ENCODE measurements at places on chromosomes 16 and 17.
A peak's percentile ranks its signal among the peaks of the same experiment; 100 is the strongest.

DNA sequence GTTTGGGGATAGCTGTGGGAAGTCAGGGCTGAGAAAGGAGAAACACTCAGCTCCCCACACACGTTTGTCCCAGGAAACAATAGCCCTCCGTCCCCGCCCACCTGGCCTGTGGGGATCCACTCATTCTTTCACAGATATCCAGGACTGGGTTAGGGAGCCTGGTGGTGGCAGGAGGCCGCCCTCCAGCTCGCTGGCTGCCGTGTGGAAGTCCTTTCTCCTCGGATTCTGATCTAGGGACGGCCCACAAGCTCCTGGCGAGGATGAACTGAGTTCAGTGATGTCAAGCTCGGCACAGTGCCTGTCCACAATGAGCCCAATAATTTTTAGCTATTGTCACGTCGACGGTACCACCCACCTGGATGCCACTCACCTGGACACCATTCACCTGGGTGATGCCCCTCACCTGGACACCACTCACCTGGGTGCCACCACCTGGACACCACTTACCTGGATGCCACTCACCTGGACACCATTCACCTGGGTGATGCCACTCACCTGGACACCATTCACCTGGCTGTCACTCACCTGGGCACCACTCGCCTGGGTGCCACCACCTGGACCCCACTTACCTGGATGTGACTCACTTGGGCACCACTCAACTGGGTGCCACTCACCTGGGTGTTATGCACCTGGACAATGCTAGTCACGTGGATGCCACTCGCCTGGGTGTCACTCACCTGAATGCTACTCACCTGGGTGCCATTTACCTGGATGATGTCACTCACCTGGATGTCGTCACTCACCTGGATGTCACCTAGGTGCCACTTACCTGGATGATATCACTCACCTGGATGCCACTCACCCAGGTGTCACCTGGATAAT, 172.5 kb upstream of the FOXF1 start:
- no peak for DNase-seq

- no peak for DNase-seq
Measured at GRCh38 chr17:19248151-19248927, 11.2 kb downstream of the EPN2 start.

- peak; percentile 21 for DNase-seq
Measured at GRCh38 chr16:79047337-79047736, 553.2 kb downstream of the MAF start.

DNA sequence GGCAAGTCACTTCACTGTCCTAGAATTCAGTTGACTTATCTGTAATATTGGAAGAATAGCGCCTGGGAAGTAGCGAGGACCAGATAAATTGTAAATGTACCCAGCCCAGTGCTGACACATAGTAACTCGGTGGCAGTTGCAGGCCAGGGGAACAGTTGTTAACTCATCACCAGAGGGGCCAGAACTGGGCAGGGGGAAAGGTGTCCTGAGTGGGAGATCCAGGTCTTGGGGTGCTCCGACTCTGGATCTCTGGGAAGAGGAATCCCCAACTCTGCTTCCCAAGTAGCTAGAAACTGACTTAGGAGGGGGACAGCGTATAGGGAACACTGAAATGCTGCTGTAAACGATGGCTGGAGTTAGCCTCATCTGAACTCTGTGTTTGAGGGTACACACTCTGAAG, 23.0 kb downstream of the BCL7C start:
- no peak for DNase-seq

- DNase-seq, result no peak
Measured at GRCh38 chr17:311119-311782, 41.4 kb downstream of the RPH3AL start.

GRCh38 chr17:49931416-49932137, 37.4 kb upstream of the DLX4 start:
- no peak for DNase-seq

DNA sequence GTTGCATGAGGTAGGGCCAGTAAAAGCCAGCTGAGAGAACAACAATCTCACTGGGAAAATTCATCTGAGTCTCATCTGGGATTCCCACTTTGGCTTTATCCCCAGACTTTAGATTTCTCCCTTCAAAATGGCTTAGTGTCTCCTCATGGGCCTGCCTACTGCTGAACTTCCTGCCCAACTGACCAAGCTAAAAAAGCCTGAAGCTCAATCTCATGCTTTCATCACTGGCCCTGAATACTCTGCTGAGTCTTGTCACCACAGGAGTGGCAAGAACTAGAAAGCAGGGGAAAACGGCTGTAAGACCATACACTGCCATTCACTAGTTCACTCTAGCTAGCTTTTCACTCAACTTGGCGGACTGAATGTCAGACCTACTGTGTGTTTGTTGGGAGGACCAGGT, 96.4 kb upstream of the NOG start:
- no peak for DNase-seq

DNA sequence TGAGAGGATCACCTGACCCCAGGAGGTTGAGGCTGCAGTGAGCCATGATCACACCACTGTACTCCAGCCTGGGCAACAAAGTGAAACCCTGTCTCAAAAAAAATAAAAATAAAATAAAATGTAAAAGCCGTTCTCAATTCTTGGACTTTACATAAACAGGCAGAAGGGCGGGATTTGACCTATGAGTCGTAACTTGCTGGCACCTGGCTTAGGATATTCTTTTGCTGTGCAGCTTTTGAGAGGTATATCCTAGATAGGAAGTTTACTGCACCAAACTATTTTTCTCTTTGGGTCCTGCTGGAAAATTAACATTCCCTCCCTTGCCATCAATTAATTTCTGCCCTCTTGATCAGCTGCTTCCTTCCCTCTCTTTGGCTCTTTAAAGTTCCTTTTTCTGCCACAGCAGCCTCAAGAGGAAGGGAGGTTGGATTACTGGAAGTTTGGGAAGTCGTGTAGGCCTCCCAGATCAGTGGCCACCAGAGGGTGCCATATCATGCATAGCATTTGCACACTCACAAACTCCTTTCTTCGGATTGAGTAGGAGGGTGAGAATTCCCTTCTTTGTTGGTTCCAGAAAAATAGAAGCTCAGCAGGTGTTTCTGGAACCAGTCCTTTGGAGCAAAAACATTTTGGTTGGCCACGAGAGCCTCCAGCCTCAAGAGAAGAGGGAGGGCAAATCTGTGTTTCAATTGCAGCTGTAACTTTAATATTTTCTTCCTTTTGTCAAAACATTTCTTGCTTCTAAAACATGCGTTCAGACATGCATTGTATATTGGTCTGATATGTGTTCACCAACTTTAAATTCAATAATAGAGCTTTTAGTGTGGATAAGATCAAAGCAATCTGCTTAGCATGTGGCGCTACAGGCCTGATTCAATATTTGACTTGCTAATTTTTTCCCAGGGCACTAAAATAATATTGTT, 147.3 kb downstream of the CCDC182 start:
- peak; percentile 55 for DNase-seq

GRCh38 chr17:41627316-41628072, 3.1 kb upstream of the KRT17 start:
- DNase-seq, result no peak

DNA sequence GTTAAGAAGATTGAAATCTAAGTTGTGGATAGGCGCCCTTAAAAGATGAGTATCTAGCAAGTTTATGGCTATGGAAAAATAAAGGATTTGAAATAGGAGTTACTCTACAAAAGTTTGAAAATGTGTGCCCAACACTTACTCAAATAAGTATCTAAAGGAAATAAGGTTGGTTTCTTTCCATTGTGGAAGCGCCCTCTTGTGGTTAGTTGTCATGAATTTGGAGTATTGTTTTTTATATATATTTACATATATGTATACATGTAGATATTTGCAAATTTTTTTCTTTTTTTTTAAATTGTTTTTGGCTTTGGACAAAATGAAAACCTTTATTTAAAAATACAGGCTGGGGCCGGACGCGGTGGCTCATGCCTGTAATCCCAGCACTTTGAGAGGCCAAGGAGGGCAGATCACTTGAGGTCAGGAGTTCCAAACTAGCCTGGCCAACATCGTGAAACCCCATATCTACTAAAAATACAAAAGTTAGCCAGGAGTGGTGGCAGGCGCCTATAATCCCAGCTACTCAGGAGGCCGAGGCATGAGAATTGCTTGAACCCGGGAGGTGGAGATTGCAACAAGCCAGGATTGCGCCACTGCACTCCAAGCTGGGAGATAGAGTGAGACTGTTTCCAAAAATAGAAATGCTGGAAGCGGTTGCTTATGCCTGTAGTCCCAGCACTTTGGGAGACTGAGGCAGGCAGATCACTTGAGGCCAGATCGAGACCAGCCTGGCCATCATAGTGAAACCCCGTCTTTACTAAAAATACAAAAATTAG, 24.0 kb upstream of the VPS4A start:
- peak; percentile 55 for DNase-seq

DNA sequence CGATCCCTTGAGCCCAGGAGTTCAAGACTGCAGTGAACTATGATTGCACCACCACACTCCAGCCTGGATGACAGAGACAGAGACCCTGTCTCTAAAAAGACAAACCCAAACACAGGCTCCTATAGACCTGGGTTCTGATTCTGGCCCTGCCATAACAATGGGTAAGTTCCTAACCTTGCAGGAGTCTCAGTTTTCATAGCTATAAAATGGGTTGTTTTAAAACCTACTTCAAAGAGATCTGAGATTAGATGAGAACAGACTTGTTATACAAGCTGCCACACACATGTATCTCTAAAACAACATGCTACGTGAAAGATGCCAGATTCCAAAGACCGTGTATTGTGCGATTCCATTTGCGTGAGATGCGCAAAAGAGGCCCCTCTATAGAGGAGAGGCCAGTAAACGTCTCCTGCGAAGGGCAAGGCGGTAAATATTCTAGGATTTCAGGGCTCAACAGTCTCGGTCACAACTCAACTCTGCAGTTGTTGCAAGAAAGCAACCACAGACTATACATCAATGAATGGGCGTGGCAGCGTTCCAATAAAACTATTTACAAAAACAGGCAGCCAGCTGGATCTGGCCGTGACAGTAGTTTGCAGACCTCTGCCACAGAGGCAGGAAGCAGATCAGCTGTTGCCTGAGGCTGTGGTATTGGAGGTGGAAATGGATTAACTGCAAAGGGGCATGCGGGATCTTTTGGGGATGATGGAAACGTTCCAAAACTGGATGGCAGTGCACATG, 5.9 kb downstream of the CORO7 start:
- DNase-seq, result no peak

- DNase-seq, result no peak
Measured at GRCh38 chr16:57532266-57532625, 4.1 kb downstream of the CCDC102A start.

DNA sequence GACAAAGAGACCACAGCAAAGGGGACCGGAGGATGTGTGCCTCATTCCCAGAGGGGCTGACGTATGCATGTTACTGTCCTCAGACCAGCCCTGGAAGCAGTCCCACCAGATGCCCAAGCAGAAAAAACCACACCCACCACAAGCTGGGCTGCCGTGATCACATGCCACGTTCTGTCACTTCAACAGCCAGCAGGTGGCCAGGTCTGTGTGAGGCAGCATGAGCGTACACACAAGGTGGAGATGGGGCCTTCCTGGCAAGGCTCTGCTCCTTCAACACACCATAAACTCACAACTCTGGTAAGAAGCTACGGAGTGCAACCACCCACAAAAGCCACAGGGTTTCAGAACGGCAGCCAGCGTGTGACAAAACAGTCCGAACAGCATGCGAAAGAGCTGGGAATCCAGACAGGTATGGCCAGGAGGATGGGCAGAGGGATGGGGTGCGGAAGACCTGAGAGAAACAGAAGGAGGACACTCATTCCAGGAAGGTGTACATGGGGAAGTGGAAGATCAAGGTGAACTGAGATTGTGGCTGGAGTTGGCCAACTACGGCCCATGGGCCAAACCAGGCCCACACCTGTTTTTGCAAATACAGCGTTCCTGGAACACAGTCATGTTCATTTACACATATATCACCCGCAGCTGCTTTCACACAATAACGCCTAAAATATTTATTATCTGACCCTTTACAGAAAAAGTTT, 27.9 kb downstream of the MBTPS1 start:
- peak; percentile 80 for DNase-seq

GRCh38 chr16:69410219-69410990, 14.0 kb upstream of the CYB5B start:
- DNase-seq, result no peak

GRCh38 chr16:70752426-70752825, 48.5 kb downstream of the VAC14 start:
- no peak for DNase-seq

DNA sequence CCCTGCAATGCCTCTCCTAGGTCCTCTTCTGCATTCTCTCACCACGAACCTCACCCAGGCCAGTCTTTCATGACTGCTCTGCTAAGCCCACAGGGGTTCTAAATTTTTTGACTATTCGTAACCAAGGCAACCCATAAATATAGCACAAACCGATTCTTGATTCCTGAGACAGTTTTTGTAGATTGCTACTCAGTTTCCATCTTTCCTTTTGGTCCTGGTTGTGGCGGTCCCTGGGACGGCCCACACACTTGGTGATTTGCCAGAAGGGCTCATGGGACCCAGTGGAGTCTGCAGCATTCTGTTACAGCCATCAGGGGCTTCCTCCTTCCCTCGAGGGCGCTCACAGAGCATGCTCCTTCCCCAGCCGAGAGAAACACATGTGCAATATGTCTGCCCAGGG, 23.4 kb upstream of the MGAT5B start:
- DNase-seq, result no peak

GRCh38 chr16:75559564-75560372, 3.7 kb upstream of the TMEM231 start:
- DNase-seq, result no peak

DNA sequence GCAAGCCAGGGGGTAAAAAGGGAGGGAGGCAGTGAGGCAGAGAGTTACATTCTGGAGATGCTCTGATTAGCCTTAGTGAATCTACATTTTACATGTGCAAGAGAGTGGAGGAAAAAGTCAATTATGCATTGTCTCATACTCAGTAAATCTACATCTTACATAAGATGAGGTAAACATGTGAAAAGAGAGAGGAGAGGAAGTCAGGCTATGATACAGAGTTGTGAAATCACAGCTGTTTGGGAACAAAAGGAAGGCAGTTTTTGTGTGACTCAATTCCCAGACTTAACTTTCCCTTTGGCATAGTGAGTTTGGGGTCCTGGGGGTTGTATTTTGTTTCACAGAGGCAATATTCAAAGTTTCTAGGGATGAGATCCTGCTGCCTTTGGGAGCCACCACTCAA, 67.8 kb downstream of the GP2 start:
- DNase-seq, result no peak

GRCh38 chr17:71251951-71252350, 868.9 kb upstream of the SOX9 start:
- DNase-seq, result no peak
